CD4-positive, alpha-beta T cell treated with Interleukin-15 for 1 hour (primary cell): ENCODE measurements at places on chromosomes 5 and 9.

DNA sequence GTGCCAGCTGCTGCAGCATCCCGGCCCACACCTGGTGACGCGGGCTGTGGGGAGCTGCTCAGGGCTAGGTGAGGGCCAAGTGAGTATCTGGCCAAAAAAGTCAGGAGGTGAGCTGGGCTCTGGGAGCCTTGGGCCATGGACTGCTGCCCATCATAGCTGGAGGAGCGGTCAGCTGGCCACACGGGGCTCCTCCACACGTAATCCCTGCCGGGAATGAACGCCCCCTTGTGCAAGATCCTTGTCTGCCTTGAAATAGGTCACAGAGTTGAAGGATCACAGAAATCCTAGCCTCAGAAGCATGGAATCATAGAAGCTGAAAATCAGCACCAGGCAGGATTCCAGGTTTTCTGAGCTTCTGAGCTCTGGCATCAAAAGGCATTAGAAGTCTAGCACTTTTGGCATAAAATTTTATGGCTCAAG lies 16.8 kb upstream of the COL27A1 start:
- no peak for DNase-seq

GRCh38 chr5:73796164-73797131 lies 170.5 kb downstream of the ARHGEF28 start:
- DNase-seq, result peak; percentile 29

GRCh38 chr9:89434636-89435035 lies 63.3 kb downstream of the SEMA4D start:
- DNase-seq, result no peak

DNA sequence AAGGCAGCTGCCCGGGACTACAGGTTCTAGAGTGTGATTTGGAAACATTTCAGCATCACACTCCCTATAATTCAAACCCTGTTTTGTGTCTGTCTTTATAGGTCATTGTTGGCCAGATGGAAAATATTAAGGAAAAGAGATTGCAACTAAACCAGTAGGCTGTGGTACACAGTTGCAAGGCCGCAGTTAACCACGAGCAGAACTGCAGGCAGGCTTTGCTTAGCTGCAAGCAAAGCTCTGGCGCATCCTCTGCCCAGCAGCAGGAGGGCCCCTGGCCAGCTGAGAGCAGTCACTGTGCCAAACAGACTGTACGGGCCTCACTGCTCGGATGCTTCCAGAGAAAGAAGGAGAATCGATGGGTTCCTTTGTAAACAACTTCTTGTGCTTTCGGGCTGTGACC lies 204.5 kb downstream of the DENND1A start:
- no peak for DNase-seq

GRCh38 chr9:136582977-136583735 lies 37.3 kb upstream of the NOTCH1 start:
- DNase-seq, result no peak

DNA sequence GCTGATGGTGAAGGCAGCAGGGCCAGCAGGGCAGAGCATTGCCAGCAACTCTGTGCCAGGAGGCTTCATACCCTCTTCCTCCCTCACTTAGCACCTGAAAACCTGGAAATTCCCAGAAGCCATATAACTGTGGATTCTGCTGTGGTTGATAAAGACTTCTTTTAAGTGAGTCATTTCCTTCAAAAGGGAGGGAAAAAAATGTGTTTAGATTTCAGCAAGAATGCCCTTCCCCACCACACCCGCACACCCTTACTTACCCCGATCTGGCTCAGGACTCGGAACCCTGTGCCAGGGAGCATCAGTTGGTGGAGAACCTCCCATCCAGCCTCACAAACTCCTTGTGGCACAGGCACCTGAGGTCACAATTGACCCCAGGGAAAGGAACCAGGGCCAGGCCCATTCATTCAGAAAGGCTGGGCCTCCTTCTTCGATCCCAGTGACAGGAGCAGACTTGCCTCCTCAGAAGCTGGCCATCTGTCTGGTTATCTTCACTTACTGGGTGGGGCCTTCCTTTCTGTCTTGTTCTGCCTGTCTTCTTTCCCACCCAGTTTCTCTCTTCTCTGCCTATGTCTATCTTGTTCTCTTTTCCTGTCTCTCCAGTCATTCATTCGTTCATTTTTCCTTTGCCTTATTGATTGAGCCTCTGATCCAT lies 62.6 kb downstream of the PLAC8L1 start:
- no peak for DNase-seq

DNA sequence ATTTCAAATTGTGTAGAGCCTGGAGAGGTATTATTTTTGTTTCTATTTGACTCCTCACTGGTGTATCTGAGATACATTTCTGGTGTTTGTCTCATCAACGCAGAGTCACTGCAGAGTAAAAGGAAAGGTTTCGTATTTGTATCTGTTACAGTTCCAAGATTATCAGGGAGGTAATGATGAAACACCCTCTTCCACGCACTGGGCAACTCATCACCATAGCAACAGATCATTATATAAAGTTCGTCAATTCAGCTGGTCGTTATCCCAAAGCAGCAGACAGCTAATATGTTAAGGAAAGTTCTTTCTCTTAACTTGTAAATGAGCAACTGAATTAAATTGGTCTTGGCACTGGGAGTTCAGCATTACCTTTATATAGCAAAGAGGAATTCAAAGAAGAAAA lies 513.5 kb downstream of the MTRR start:
- no peak for DNase-seq

DNA sequence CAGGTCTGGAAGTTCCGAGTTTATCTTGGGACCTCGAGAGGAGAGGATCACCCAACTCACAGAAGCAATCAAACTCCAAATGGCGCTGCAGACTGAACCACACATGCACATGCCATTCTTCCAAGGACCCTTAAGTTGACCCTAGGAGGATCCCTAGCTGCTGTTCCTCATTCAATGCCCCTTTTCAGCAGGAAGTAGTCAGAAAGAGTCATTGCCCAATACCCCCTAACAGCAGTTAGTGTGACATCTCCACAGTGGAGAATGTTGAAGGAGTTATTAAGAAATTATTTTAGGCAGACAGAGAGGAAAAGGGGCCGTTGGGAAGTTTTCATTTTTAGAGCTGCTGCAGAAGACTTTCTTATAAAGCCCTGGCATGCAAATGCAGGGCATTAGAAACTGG lies 229.9 kb upstream of the DAB2 start:
- no peak for DNase-seq

- no peak for DNase-seq
Measured at GRCh38 chr9:93265972-93266371, 82.0 kb downstream of the WNK2 start.

GRCh38 chr9:131525643-131526565 lies 5.2 kb downstream of the UCK1 start:
- DNase-seq, result no peak

DNA sequence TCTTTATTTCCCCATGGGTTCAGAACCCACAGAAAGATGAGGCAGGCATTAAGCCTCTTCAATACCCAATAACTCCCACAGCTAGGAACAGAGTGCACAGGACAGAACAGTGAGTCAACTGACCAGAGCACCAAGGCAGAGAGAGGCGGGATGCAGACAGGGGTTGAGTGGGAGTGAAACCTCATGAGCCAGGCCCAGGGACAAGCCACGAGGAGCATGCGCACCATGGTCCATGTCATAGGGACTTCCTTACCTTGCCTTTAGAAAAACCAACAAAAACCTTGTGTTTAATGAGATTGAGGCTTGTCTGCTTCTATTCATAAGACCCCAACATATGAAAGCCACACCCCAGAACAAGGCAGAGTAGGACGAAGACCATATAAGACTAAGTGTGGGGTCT lies 330.6 kb downstream of the DEPDC1B start:
- DNase-seq, result no peak

DNA sequence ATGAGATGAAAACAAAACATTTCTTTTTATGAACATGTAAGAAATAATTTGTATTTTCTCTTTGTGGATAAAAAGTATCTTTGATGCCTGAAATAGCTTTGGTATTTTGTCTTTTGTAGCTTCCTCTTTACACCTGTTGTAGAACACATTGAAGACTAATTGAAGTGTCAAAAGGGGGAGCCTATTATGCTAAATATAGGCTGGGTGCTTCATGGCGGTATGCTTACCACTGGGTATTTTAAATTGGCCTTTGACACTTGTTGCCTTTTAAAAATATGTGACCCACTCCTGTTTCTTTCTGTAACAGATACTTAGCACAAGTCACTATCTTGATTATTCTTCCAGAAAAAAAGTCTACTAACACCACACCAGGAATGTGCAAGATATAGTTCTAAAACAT lies 226.4 kb downstream of the KIAA0825 start:
- no peak for DNase-seq

DNA sequence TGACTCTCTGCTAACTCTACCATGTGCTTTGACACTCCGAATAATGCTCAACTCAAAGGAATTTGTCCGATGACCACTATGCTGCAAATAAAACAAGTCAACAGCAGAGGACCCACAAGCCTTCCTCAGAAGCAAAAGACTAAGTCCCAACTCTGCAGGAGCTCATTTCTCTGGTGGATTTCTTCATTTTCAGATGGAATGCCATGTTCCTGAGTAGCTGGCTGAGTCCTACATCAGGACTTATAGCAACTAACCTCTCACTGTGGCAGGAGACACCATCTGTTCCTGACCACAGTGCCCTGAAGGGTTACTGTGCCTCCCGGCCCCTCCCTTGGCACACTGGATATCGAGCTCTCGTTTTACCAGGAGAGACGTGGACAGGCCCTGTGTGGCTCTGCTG lies 20.8 kb downstream of the LHFPL2 start:
- DNase-seq, result no peak
